DMS79 (cell line): ENCODE measurements at places on chromosomes 5 and 9.

GRCh38 chr9:128093011-128093410 lies 25.0 kb downstream of the SLC25A25 start:
- no peak for DNase-seq

GRCh38 chr5:12343558-12343957 lies 439.3 kb upstream of the CTNND2 start:
- no peak for DNase-seq

- DNase-seq = no peak
Observed at GRCh38 chr9:85900504-85901201, 40.3 kb upstream of the NAA35 start.

DNA sequence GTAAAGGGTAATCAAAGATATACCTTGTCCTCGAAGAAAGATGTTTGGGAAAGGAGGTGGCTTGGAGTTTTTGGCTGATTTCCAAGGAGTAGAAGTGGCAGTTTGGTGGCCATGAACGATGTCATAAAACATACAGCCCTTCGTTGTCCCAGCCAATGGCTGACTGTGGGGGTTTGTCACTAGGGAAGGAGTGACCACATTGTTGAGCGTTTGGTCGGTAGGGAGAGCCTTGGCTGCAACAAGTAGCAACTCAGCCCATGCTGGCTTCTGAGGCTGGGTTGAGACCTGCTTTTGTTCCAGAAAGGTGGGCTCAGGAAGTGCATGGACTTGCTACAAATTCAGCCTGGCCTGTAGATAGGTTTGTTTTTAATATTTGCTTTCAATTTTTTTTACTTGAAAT lies 128.3 kb downstream of the BOD1 start:
- DNase-seq = no peak

GRCh38 chr5:129760636-129761325 lies 12.9 kb downstream of the MINAR2 start:
- DNase-seq = no peak

GRCh38 chr9:114448706-114449105 lies 56.6 kb downstream of the WHRN start:
- peak; percentile 35 for DNase-seq

GRCh38 chr5:91867799-91868198 lies 484.7 kb upstream of the ARRDC3 start:
- no peak for DNase-seq

DNA sequence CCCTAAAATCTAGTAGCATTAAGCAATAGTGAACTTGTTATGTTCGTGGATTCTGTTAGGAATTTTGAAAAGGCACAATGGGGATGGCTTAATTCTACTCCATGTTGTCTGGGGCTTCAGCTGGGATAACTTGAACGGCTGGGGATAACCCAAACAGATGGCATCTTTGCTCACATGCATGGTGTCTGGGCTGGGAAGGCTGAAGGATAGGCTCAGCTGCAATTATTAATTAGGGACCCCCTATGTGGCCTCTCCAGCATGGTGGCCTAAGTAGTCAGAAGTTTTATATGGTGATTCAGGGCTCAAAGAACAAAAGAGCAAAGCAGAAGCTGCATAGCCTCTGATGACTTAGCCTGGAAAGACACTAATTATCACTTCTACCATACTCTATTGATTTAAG lies 551.1 kb downstream of the PSAT1 start:
- no peak for DNase-seq

- DNase-seq = no peak
Observed at GRCh38 chr9:120402741-120403542, 177.0 kb downstream of the CDK5RAP2 start.

- DNase-seq = no peak
Observed at GRCh38 chr5:11082404-11082945, 321.4 kb upstream of the DAP start.

DNA sequence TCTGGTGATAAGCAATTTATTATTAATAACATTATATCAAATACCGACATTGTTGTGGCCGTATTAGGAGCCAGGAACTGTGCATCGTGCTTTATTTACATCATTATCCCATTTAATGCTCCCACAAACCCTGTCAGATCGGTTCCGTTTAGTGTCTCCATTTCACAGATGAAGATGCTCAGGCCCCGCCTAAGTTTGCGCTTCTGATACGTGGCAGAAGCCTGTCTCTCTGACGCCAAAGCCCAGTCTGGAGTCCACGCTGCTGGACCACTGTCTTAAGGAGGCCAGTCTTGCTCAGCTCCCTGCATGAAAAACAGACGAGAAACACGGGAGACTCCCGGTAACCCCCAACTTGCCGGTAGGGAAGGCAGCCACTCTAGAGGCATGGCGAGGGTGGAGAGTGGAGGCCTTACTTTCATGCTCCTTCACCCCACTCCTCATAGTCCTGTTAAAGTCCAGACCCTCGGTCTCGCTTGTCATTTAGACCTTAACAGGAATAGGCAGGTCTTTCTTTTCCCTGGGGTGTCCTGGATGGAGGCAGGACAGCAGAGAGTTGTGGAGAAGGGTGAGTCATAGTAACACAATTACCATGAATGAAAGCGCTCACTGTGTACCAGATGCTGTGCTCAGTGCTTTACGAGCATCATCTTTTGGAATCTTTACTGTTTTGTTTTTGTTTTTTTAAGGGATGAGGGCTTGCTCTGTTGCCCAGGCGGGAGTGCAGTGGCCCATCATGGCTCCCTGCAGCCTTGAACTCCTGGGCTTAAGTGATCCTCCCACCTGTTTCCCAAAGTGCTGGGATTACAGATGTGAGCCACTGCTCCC lies 872 bp downstream of the TXNDC15 start:
- DNase-seq = no peak

- no peak for DNase-seq
Observed at GRCh38 chr9:19876569-19877316, 87.9 kb upstream of the SLC24A2 start.

DNA sequence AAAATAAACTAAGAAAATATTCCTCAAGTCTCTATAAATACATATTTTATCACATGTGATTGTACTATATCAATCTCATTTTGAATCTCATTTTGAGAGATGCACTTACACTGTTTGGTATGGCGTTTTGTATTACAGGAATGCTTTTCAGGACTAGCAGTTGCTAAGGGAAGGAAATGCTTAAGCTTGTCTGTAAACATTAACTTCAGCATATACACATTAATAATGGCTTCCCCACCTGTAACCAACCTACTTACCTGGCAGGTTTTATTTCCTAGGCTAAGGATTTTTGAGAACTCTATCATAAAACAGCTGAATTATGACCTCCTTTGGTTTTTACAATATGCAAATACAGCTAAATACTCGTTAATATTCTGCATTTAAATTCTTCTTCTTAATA lies 141.0 kb upstream of the GRHPR start:
- DNase-seq = no peak

- DNase-seq = peak; percentile 6
Observed at GRCh38 chr5:125700380-125700861, 722.8 kb upstream of the GRAMD2B start.

GRCh38 chr5:177194268-177194667 lies 60.7 kb downstream of the NSD1 start:
- DNase-seq = no peak

DNA sequence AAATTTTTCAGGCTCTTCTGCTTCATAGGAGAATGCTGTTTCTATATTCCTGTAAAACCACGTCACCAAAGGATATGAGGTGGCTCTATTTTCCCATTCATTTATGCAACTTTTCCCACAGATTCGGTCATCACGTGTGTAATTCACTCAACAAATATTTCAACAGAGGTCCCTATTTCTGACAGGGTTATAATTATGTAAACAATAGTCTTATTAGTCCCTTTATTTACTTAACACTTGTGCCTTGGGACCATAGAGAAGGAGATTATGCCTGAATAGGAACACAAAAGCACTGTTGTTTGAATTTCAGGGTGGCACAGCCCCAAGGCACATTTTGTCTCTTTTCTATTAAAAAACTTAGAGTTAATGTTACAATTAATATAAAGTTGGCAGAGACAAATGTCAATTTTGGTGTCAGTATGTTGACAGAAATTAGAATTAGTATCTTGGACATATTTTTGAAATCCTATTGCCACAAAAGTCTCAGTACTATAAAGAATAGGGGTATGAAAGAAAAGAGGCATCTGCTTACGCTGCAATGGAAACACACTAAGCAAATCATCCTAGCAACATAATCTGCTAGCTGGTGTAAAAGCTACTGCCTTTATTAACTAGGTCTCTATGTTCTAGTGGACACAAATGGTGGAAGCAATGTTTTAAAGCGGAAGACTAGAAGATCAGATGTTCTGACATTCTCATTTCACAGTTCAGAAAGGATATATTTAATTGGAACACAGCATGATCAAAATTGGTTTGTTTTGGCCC lies 229.1 kb upstream of the TBCA start:
- DNase-seq = no peak

- no peak for DNase-seq
Observed at GRCh38 chr9:22158927-22159346, 149.8 kb upstream of the CDKN2B start.

DNA sequence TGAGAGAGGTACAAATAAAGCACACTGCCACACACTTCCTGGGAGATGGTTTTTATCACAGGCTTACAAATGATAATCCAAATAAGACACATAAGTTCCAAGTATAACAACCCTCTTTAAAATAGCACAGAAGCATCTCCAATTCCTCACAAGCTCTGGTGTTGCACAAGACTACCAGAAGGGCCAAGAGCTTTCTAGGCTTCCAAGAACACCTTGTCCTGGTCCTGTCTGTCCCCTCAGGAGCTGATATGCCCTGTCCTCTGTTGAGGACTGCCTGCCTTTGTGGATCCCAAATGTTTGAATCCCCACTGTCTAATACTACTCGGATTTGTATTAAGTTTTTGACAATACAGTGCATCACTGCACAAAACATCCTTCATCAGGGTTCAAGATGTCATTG lies 110.1 kb downstream of the SPOCK1 start:
- DNase-seq = no peak

- no peak for DNase-seq
Observed at GRCh38 chr5:121979691-121980090, 17.9 kb downstream of the SRFBP1 start.

- no peak for DNase-seq
Observed at GRCh38 chr9:96383165-96383942, at the start of gene SLC35D2. Gene SLC35D2 (minus strand): TSS chr9:96383711. CDS start chr9:96383634, 77 bp downstream.

DNA sequence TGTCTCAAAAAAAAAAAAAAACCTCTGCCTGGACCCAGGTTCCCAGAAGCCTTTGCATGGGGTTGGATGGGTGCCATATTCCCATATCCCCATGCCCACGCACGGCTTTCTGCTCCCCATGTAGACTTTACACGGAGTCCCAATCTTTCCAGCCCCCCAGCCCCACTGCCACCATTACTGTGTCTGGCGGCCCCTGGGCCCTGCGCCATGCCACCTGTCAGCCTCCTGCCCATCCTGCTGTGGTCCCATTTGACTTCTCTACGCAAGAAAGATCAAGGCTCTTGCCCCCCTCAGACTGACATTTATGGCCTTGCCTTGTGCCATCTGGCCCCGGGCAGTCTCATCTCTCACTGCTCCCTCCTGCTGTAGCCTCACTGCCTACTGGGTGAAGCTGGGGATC lies 6.5 kb upstream of the AK1 start:
- DNase-seq = no peak

DNA sequence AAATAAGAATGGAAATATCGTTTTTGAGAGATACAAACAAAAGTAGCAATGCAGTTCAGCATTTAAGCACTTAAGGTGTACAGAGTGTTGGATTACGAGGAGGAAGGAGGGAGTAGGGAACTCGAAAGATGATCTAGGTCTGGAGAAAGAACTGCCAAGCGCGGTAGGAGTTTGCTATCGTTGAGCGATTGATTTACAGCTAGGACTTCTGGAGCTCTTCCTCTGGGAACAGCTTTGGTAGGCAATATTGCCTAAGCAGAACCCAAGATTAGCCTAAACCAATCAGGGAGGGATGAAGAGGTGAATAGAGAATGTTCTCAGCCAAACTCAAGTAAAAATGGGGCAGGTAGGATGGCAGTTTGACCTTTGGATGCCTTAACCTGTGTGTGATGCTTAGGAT lies 965 bp downstream of the CLTA start:
- DNase-seq = no peak

GRCh38 chr9:127494304-127494702 lies 43.0 kb downstream of the LRSAM1 start:
- DNase-seq = no peak
